ENCODE measurements at places on chromosomes 7 and 10.

DNA sequence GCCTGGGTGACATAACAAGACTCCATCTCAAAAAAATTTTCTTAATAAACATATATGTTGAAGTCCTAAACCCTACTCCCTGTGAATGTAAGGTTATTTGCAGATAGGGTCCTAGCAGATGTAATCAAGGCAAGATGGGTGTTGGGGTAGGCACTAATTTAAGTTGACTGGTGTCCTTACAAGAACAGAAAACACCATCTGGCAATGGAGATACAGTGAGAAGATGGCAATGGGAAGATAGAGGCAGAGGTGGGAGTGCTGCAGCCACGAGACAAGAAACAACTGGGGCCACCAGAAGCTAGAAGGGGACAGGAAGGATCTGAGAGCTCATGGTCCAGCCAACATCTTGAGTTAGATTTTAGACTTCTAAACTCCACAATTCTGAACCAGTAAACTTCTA is 606.4 kb downstream of the CNTNAP2 start:
- no peak for DNase-seq

GRCh38 chr10:71156436-71156835 is 55.9 kb upstream of the UNC5B start:
- no peak for DNase-seq

- DNase-seq, result no peak
These were observed 73.3 kb upstream of the FRMD4A start for GRCh38 chr10:14403881-14404623.

DNA sequence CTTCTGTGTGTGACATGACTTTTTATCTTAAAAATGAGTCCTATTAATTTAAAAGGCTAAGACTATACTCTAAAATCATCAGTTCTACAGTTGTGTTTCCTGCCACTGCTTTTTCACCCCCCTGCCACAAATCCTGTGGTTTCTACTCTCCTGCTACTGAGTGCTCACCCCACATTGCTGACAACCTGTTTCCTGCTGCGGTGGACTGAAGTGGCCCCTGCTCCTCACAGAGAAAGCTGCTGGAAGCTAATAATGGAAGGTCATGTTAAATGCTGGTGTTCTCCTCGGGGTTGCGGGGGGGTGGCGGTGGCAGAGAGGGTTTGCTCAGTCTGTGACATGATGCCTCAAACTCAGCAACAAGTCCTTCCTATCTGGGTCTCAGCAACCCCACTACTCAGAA is 113.2 kb upstream of the INHBA start:
- DNase-seq, result no peak

DNA sequence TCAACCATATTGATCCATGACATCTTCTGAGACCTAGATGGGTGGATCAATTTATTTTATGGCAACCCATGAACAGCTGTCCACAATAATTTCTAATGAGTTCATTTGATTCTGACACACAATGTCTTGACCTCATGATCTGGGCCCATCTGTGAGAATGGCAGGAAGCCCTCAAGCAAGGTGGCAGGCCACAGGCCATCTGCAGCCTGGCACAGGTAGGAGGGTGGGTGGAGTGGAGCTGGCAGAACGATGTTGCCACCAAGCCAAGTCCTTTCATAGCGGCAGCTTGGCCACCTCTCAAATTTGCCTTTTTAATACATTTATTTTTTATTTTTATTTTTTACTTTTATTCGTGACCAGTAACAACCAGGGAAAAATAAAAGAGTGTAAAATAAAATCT is 1181.6 kb upstream of the SORCS1 start:
- DNase-seq, result no peak

- DNase-seq, result no peak
These were observed 9.5 kb downstream of the TUBAL3 start for GRCh38 chr10:5395168-5395567.

DNA sequence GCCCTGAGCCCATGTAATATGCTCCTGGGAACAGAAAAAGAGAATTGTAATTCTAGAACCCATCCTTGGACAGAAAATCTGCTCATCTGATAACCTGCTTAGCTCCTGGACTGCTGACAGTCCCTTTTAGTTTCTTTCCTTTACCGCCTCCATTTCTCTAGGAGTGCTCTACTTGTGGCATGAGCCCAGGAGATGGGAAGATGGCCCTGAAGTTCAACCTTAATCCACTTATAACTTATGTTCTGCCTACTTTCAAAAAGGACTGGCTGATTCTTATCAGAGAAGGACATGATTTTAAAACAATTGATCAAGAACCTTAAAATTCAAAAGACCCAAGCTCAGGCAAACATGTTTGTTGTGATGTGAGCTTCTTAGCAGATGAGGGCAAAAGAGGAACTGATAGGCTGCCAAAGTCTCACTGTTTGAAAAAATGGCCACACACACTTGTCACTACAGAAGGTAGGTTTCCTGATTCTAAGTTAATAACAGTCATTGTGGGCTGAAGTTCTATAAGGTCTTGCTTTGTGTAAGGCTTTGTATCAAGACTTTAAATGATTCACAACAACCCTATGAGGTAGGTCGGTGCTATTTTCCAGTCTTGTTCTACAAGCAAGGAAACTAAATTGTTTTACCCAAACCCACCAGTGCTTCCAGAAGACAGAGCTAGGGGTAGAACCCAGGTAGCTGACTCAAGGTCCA is 94.3 kb upstream of the AFAP1L2 start:
- no peak for DNase-seq

GRCh38 chr10:113131613-113132261 is 181.7 kb downstream of the TCF7L2 start:
- peak; percentile 36 for DNase-seq

DNA sequence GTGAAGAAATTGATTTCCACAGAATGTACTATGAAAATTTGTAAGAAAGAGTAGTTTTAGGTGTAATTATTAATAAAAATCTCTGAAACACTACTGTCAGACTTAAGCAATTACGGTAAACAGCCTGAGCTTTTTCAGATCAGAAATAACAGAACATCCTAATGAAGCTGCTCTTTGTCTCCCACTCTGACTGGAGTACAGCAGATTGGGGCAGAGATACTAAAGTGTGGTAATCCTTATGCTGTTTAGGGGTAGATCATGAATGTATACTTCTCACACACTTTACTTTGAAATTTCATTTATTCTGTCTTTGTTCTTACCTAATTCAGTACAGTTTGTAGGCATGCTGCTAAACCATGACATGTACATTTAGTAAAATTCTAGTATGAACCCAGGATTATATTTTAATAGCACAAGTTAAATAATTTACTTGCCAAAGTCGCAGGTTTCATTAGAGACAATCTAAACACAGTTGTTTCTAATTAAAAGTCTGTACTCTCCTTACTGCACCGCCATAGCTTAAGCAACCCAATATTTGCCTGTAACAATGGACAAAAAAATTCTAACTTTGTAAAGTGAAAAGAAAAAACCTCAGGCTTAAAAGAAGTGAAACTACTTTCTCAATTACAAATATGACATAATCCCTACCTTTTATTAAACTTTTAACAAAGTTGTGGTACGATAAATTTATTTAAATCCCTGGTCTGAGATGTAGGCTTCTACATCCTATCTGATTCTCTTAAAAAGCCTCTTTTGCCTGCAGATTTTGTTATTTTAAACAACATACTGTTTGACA is 88.8 kb downstream of the KMT2E start:
- no peak for DNase-seq

DNA sequence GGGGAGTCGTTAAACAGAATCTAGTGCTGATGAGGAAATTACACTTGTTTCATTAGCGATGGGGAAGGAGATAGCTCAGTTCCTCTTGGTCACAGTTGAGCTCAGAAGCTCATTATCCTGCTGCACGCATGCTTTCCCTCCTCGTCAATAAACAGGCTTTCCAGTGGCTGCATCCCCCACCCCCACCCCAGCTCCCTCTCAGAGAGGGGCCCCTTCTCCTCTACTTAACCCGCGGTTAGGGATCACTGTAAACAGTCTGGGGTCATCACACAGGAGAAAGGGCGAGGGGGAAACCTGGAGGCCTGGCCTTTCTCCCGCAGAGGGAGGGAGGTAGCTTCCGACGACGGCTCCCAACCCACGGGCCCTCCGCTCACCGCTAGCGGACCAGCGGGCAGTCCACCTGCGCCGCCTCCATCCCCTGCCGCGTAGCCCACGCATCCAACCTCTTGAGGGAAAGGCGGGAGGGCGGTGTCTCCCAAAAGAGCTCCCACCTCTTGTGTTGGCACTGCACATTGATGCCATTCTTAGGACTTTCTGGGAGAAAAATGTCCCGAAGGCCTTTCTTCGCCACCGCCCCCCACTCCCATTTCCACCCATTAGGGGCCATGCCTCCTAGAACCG is 80.8 kb downstream of the PAX2 start:
- DNase-seq, result no peak

- no peak for DNase-seq
These were observed 426.5 kb upstream of the AKR1E2 start for GRCh38 chr10:4399556-4399955.

DNA sequence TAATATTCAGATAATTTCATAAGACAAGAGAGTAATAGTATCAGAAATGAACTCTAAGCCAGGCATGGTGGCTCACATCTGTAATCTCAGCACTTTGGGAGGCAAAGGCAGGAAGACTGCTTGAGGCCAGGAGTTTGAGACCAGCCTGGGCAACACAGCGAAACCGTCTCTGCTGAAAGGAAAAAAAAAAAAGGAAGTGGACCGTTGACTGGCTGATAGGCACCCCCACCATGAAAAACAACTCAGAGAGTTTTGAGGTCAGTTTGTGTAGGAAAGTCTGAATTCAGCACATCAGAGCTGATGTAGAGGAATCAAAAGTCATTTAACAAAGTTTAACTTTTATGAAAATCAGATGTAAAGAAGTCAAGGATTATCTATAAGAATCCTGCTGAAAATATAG is 63.2 kb upstream of the AMPH start:
- no peak for DNase-seq

DNA sequence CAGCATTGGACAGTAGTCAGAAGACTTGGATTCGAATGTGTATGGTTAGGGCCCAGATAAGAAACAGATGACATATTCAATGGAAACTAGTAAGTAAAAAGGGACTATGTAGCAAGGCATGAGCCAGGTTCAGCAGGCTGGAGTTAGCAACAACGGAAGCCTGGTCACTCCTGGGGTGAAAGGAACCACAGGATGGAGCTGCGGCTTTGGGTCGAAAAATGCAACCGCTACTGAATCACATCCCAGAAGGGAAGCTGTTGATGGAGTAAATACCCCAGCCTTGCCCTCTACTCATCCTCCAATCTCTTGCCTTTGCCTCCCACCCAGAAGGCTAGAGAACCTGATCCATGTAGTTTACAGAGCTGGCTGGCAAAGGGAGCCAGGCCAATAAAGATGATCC is 37.5 kb upstream of the EGR2 start:
- no peak for DNase-seq

DNA sequence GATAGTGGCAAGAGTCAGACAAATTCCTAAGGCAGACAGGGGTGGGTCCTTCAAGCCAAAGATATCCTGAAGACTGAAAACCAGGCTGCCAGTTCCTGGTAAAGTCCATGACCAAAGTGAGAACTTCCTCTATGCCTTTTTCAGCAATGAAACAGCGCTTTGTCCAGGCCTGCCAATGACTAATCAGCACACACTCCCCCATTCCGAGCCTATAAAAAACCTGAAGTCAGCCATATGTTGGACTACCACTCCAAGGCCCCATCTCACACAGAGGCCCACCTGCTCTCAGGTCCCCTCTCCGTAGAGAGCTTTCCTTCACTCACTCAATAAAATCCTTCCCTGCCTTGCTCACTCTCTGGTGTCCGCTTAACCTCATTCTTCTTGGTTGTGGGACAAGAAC is 402.2 kb downstream of the ANKRD7 start:
- DNase-seq, result no peak

Data from tibial artery (tissue), 4 donors.